ENCODE measurements at places on chromosomes 5 and 9.

DNA sequence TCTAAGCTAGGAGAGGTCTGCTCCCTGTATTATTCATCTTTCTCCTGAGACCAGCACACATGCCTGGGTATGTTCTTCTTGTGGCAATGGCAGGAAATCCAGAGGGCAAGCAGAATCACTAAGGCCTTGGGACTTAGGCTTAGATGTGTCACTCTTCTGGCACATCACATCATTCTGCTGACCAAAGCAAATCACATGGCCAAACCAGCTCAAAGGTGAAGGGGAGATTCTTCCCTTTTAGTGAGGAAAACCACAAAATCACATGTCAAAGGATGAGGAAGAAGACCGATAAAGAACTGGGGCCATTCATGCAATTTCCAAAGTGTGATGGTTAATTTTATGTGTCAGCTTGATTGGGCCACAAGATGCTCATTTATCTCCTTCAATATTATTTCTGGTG is 5.7 kb upstream of the AGGF1 start:
- H3K4me1 ChIP-seq = no peaks in the 10 kb centered on the region
- no peak overlapping the region for H3K4me3 ChIP-seq
- no peak overlapping the region for H3K27ac ChIP-seq
- no peak for DNase-seq

DNA sequence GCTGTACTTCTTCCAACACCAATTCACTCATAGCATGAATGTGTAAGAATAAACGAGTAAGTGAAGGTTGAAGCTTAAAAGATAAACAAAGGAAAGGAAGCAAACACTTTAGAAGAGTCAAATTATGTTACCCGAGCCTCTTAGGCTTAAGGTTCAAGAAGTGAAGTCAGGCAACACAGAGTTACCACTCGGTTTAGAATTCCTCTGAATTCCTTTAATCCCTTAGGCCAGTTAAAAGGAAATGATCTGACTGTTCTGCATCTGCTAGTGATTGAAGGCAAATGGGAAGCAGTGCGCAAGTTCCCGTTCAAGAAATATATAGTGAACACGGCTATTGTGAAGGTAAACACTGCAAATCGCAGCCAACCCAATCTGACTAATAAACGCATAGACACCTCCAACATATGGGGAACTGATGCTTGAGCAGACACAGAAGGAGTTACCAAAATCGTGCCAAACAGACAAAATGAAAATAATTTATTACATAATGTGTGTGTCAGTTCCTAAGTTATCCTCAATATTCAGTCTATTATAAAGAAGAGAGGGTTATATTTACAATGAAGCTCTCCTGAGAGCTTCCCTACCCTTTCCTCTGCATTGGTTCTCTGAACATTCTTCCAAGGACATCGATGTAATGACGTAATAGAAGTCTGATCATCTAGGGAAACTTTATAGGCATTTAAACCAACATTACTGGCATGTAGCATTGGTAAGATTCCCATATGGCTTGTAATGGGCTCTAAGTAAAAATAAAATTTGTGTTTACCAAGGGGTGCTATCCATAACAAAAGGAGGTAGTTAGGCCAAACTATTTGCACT is 837.1 kb upstream of the ZNF608 start:
- no peaks in the 10 kb centered on the region for H3K36me3 ChIP-seq
- peaks cover 24% of the 10 kb centered on the region for H3K4me1 ChIP-seq
- no peaks in the 10 kb centered on the region for H3K27me3 ChIP-seq
- H3K27ac ChIP-seq = peak overlapping the region; percentile 16

GRCh38 chr5:61667525-61668218 is 335.6 kb downstream of the ZSWIM6 start:
- H3K36me3 ChIP-seq = no peaks in the 10 kb centered on the region
- DNase-seq = no peak
- H3K27me3 ChIP-seq = no peaks in the 10 kb centered on the region
- no peak overlapping the region for H3K27ac ChIP-seq
- no peaks in the 10 kb centered on the region for H3K4me1 ChIP-seq
- no peak overlapping the region for H3K4me3 ChIP-seq

DNA sequence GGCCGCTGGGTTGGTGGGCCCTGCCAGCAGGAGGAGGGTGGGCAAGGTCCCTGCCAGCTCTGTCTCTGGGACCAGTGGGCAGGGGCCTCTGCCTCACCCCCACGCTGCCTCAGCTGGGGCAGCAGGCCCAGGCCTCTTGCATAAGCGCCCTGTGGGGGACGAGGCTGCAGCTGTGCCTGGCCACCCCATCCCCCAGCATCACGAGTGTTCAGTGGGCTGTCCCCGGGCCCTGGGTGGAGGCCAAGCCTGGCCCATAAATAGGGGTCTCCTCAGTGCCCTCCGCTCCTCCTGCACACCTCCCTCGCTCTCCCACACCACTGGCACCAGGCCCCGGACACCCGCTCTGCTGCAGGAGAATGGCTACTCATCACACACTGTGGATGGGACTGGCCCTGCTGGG is at the start of gene PTGDS:
PTGDS (plus strand) TSS at position 282 of the 400 bp plus-strand sequence; CDS start at position 357, 75 bp downstream.
- peaks cover 7% of the 10 kb centered on the region for H3K4me1 ChIP-seq
- no peak for DNase-seq
- H3K27ac ChIP-seq = no peak within 1 kb of the TSS
- no peaks in the 10 kb centered on the region for H3K27me3 ChIP-seq
- H3K4me3 ChIP-seq = peak within 1 kb of the TSS; percentile 73
- H3K36me3 ChIP-seq = no peaks in the 10 kb centered on the region

DNA sequence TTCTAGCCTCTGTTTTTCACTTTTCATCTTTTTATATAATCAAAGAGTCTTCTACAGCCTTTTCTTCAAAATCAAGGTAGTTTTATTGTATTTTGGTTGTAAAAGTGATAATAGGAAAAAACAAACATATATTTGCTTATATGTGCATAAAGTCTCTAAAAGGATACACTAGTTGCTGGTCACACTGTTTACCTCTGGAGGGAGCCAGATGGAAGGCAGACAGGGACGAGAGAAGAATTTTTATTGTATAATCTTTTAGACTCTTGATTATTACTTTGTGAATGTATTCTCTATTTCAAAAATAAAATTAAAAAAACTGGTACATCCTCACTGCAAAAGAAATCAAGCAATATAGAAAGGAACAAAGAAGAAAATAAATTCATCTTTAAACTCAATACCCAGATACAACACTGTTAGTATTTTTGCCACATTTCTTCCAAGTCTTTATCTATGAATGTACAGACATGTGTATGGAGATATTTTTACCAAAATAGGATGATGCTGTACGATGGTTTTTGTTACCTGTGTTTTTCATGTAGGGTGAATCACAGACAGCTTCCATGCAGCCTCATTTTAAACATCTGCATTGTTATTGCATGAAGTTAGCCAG is 6.1 kb upstream of the RNF183 start:
- DNase-seq = no peak
- H3K4me3 ChIP-seq = no peak overlapping the region
- H3K36me3 ChIP-seq = no peaks in the 10 kb centered on the region
- H3K27ac ChIP-seq = no peak overlapping the region
- no peaks in the 10 kb centered on the region for H3K4me1 ChIP-seq

- H3K27me3 ChIP-seq = no peaks in the 10 kb centered on the region
- no peak overlapping the region for H3K4me3 ChIP-seq
- H3K4me1 ChIP-seq = no peaks in the 10 kb centered on the region
- DNase-seq = no peak
- no peak overlapping the region for H3K27ac ChIP-seq
Measured at GRCh38 chr5:2167671-2168070, 284.9 kb upstream of the IRX4 start.

All from ascending aorta (tissue), 2 donors.